ENCODE measurements at places on chromosomes 12 and 14.

DNA sequence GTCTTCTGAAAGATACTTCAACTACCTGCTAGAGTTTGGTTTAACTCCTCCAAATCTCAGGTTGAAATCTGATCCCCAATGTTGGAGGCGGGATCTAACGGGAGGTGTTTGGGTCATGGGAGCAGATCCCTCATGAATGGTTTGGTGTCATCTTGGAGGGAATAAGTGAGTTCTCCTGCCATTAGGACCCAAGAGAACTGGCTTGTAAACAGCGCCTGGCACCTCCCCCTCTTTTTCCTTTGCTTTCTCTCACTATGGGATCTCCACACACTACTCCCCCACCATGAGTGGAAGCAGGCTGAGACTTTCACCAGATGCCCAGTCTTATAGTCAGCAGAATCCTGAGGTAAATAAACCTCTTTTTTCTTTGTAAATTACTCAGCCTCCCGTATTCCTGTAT lies 2.5 kb downstream of the CNIH1 start:
- no peak for DNase-seq

- DNase-seq: no peak
Observed at GRCh38 chr14:96146131-96146771, 58.4 kb upstream of the BDKRB2 start.

DNA sequence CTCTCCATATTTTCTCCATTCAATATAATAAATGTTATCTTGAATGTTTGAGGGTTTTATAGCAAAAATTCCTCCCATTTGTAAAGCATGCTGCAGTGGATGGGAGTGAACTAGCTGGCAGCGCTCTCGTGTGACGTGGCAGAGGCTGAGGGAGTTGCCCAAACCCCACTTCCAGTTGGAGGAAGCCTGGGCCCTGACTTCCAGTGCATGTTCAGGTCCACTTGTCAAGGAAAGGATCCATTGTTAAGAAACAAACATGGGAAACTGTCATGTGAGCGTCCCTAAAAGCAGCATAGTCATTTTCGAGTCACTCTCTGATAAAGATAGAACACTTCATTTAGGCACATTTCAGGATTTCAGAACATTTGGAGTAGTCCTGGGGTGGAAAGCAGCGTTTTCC lies 116.6 kb downstream of the SLC25A47 start:
- no peak for DNase-seq

- DNase-seq: no peak
Observed at GRCh38 chr12:110338754-110339153, 57.7 kb downstream of the ATP2A2 start.

DNA sequence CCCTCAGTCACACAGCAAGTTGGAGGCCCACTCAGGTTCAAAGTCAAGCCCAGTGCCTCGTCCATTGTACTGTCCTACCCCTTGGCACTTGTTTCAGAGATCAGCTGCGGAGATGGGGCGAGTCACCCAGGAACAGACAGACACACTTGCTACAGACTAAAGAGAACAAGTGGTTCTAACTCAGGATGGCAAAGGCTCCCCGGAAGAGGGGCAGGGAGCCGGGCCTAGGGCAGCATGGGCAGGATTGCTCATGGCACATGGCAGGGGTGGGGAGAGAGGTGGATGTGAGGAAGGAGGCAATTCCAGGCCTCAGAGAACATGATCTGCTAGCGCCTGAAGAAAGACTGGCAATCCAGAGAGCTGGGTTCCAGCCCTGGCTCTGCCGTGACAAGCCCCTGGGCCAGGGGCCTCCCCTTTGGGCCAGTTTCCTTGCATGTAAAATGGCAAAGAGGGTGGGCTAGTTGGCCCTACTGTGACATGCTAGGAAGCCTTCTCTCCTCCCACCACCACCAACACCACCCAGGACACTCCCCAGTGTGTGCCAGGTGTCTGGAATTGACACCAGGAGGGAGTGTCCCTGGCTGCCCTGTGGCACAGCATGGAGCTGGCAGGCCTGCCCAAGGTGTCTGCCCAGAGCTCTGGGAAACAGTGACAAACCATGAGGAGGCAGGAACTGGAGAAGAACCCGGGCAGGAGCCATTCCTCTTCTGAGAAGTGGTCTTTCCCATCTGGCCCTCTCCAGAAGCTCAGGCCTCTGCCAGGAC lies 24.0 kb upstream of the IRF2BPL start:
- no peak for DNase-seq

DNA sequence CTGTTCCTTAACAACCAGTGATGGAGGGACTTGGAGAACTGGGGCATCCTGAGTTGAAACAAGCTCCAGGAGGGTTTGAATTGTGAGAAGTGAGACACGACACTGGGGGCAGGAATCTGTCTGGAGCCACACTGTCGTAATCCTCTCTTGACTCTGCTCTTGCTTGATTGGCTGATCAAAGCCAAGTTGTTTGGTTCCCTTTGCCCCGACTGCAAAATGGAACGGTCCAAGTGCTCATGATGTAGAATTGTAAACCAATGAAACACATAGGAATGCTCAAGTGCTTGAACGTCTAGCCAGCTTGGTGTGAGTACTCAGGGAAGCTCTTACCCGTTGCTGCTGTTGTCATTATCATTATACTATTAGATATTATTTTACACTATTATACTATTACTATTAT lies 98.1 kb downstream of the TMEM132C start:
- no peak for DNase-seq

DNA sequence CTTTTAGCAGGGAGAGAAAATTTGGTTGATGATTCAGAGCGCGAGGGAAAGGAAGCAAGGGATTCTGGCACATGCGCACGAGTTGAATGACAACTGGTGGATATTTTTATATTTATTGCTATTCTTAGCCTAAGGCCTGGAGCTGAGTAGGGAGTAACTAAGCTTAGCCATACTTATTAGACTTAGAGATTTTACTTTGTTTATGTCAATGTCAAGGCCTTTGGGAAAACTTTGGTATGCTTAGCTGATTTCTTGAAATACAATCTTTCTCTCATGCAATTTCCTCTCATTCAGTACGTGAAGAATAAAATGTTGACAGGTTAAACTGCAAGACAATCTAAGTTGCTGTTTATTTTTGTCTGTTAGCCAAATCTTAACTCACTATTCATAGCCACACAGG lies 101.1 kb downstream of the CRADD start:
- no peak for DNase-seq

- no peak for DNase-seq
Observed at GRCh38 chr12:123160801-123161487, 10.1 kb upstream of the PITPNM2 start.

DNA sequence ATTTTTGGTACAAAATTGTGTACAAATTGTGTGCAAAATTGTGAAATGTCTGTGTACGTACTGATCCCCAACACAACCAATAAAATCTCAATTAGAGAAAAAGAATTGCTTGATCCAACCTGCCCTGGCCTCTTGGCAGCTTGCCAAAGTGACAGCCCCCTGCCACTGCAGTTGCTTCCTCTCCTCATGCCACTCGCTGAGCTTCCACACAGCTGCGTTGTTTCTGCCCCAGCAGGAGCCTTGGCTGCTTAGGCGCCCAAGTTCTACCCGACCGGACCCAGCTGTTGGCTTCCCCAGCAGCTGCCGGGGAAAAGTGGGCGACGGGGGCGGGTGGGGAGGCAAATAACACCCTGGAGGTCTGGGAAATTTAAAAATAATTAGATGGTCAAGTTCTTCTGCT lies 171.8 kb upstream of the ATF7IP start:
- no peak for DNase-seq

DNA sequence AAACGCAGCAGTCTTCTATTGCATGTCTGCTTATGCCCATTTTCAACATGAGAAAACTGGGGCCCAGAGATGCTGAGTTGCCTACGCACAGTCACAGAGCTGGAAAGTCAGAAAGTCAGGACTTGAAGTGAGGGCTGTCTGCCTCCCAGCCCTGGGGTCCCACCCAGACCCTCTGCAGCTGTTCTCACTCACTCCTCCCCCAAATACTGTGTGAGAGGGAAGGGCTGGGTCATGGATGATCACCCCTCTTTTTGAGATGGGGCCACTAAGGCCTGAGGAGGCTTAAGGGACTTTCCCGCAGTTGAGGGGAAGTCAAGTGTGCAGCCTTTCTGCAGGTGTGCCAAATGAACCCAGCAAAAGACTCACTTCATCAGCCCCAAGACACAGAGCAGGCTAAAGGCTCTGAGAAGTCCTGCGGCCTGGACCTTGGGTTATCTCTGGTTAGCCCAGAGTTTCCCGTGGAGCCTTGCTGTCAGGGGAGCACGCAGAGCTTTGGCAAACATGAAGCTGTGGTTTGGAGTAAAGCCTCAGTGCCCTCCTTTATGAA lies 18.7 kb downstream of the DTX1 start:
- DNase-seq: peak; percentile 29
